Body of pancreas (tissue), 4 donors: ENCODE measurements at places on chromosomes 13 and 19.

- DNase-seq: no peak
Measured at GRCh38 chr19:45585158-45585577, 566 bp upstream of the OPA3 start.

DNA sequence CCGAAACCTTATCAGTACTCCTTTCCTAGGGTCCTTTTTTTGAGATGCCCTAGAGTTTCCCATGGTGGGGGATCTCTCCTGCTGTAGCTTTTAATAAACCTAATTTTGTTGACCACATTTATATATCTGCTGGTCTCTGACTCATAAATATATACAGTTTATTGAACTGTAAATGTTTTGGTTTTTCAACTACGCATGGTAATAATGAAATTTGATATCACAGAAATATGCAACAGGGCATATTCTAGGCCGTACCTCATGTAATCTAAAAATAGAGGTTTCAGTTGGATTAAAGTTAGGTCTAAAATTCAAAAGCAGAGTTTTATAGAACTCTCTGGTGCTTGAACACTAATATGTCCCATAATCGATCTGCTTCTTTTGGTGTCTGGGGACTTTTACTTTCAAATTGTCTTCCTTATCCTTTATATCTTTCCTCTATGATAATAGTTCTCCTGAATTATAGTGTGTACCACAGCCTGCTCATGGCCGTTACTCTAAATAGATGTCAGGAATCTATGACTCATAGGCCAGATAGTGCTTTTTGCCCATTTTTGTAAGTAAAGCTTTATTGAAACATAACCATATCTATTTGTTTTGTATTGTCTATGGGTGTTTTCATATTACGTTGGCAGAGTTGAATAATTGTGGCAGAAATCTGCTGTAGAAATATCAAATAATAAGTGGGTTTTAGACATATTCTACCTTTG lies 324.8 kb upstream of the PCDH9 start:
- DNase-seq: no peak

DNA sequence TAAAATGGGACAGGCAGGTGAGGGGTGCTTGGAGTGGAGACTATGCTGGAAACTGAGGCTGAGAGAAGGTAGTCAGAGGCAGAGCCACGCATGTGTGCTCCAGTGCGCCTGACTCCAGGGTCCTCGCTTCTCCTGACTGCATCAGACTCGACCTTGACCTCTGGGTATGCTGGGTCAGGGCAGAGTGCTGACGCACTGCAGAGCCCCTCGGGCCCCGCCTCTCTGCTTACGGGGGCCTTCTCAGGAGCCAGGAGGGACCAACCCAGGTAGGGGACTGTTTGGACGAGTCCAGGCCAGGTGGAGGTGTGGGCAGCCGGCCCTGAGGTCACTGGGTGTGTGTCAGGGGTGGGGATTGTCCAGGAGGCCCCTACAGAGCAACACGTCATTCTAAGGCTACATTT lies 22.9 kb upstream of the SLC7A10 start:
- DNase-seq: no peak

GRCh38 chr13:99086267-99087097 lies 108.6 kb upstream of the DOCK9 start:
- peak; percentile 67 for DNase-seq

DNA sequence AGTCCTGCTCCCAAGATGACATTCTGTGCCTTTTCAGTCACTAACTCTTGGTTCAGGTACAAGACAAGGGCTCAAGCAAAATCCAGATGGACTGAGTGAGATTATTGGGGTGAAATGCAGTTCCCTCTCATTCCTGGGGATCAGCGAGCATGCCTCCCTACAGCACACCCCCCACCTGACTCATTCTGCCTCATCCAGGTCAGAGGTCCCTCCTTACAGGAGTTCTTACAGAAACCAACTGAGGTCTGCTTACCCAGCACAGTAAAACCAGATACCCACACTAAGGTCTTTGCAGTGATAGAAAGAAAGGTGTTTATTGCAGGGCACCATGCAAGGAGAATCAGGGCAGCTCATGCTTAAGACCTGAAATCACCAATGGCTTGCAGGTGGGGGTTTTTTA lies 21.6 kb upstream of the MRI1 start:
- no peak for DNase-seq

- DNase-seq: no peak
Measured at GRCh38 chr13:49356223-49356622, 87.6 kb downstream of the CAB39L start.

- DNase-seq: no peak
Measured at GRCh38 chr13:75656425-75656989, 20.4 kb downstream of the LMO7 start.

GRCh38 chr19:41957838-41958366 lies 1.2 kb downstream of the RABAC1 start:
- peak; percentile 80 for DNase-seq

GRCh38 chr13:28406733-28407266 lies 88.1 kb downstream of the FLT1 start:
- no peak for DNase-seq

DNA sequence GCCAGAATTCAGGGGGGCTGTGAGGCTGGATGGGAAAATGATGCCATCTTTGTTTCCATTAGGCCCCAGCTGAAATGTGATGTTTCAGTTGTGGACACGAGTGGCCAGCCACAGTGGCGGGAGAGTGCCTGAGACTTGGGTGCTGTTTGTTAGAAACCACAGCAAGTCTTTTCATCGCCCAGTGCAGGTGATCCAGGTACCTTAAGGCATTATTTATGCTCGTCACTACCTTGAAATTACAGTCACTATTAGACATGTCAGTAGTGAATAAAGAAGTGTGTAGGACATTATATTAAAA lies 82.5 kb upstream of the TM9SF2 start:
- no peak for DNase-seq

- DNase-seq: no peak
Measured at GRCh38 chr13:32446773-32447465, 19.0 kb upstream of the N4BP2L1 start.

GRCh38 chr19:34508540-34508939 lies 27.0 kb downstream of the WTIP start:
- DNase-seq: no peak

DNA sequence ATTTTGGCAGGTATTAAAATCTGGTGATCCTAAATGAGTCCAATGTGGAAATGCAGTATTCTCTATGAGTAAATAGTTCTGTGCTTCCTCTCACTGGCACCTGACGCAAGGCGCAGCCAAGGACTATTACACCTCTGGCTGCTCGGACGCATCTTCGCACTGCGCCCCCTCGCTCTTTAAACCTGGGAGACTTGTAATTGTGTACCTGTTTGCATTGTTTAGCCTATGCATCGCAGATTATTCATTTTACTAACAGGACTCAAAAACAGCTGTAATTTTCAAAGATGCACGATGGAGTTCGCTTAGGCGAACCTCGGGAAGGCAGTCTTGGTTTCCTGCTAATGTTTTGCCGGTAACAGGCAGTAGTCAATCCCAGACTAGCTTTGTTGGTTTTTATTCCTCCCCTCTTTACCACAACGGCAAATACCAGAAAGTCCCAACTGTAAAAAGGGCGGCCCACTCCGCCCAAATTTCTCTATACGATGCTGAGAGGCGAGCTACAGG lies 113.2 kb downstream of the KCNRG start:
- DNase-seq: no peak

- DNase-seq: peak; percentile 32
Measured at GRCh38 chr13:33353210-33353609, 67.7 kb upstream of the STARD13 start.

DNA sequence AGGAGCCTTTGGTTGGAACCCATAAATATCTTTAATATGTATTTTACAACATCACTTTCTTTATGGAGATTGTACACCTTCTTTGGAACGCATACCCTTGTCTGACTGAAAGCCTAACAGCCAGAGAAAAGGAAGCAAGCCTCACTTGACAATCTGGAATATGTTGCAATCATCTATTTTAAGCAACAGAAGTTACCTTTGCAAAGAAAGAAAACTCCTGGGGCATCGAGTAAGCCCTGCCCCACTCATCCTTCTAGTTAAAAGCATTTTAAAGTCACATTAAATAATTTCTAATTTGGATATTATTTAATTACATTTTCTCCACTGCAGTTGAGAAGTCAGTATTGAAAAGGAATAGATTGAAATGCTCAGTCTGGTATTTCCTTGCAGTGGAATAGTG lies 542.7 kb downstream of the MYO16 start:
- DNase-seq: no peak

DNA sequence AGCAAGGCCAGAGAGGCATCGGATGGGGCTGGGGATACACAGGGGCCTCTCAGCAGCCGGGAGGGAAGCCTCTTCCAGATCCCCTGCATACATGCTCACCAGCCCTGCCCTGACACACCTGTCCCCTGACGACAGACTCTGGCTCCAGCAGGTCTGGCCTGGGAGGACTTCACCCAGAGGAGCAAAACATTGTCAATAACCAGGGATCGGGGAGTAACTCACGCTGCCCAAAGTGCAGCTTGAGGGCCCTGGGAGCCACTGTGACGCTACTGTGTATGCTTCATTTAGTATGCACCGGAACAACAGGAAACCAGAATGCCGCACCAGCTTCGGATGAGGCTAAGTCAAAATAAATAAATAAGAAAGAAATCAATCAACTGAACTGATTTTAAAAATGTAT lies 12.4 kb upstream of the CD22 start:
- DNase-seq: no peak

- DNase-seq: no peak
Measured at GRCh38 chr19:30310602-30311263, 61.5 kb upstream of the ZNF536 start.

DNA sequence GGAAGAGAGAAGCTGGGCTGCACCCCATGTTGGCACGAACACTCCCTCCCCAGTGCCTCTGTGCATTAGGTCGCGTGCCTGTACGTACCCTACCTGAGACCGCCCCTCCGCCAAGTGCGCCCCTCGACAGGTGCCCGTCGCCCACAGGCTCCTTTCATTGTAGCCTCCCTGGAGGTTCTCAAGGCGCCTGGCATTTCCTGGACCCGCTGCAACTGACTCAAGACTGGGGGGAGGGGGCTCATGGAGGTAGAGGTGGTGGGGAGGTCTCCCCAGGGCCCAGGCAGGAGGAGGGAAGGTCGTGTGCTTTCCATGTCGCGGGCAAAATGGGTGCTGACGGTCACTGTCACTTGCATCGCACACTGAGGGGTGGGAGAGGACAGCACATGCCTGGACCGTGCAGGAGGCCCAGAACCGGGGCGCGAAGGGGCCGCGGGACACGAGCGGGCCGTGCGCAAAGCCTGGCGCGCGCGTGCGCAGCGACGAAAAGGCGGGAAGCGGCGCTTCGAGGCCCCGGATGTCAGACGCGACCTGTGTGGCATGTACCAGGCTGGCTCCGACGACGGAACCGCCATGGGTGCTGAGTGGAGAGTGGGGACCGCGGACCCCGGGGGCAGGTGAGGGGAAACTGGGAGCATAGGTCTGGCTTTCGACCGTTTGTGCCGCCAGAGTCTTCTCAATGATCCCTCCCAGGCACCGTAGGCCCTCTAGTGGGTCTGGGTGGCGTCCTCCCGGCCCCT lies 16.5 kb downstream of the NFIX start:
- DNase-seq: no peak

- DNase-seq: no peak
Measured at GRCh38 chr13:49373716-49374115, 70.1 kb downstream of the CAB39L start.

GRCh38 chr19:56145698-56146097 lies 4.6 kb downstream of the ZNF444 start:
- DNase-seq: peak; percentile 84

GRCh38 chr19:37334179-37335071 lies 36.5 kb upstream of the ZNF527 start:
- DNase-seq: peak; percentile 94

DNA sequence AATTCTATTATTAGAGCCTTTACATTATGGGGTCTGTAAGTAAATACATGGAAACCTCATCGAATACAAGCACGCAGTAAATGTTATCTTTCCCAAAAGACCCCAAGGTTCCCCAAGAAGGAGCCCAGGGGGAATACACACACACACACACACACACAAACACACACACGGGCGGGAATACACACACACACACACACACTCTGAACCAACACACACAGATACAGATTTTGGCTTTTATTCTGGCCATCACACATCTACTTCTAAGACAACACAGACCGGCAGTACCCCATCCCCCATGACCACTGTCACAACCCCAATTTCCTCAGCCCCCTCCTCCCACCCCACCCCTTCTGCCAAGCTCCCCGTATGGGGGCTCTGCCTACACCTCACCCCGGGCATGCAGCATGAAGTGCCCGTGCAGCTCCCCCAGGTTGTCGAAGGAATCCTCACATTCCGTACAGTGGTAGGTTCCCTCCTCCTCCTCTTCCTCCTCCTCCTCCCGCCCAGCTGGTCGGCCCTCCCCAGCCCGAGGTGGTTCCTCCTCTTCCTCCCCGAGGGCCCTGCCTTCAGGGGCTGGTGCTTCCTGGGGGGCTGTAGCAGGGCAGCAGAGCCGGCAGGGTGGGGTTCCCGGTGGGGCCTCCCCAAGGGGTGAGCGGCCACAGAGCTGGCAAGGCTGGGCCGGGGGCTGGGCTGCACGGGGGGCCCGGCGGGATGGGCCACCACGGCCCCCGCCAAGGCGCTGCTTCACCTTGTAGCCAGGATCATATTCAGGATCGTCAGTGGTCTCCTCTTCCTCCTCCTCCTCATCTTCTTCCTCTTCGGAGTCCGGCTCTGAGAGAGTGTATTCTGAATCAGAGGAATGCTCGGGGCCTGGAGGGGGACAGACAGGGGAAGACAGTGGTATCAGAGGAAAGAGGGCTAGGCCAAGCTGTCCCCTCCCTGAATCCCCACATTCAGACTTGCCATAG lies 4.4 kb upstream of the SRRM5 start:
- DNase-seq: no peak

GRCh38 chr19:14473978-14474578 lies 1.1 kb downstream of the PTGER1 start:
- no peak for DNase-seq

DNA sequence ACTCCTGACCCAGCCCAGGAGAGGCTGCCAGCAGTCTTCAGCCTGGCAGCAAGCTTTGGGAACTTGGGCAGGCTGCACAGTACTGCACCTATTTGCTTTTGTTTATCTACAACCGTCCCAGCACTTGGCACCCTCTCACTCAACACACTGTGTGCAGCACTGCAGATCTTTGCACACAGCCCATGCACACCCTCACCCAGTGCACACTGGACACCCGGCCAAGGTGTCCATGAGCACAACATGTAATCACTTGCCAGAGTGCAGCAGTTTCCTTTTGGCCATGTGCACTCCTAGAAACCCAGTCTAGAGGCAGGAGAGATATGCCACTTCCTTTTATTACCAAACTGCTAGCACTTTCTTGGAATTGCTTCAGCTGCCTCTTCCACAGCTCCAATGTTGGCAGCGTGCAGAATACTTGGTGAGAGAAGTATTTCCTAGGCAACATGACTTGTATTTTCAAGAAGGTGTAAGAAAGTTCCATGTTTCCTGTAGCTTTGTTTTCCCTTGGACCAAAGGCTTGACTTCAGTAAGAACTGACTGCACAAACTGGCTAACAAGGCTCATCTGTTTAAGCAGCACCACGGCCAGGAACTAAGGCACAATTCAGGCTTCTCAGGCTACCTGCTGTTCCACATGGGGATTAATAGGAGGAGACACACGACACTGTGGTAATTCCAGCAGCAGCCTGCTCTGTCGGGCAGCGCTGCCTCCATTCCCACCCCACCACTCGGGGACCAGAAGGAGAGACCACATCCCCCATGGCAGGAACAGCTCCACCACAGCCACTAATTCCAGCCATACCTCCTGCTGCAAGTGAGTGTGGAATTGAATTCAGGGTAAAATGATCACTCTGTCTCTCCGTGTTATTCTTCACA lies 15.3 kb downstream of the ATP7B start:
- peak; percentile 77 for DNase-seq

GRCh38 chr19:858868-859843 lies at the start of gene CFD:
Gene CFD (plus strand): TSS chr19:859664. CDS start chr19:859690, 26 bp downstream.
- no peak for DNase-seq
